ENCODE measurements at places on chromosomes 13 and 19.

DNA sequence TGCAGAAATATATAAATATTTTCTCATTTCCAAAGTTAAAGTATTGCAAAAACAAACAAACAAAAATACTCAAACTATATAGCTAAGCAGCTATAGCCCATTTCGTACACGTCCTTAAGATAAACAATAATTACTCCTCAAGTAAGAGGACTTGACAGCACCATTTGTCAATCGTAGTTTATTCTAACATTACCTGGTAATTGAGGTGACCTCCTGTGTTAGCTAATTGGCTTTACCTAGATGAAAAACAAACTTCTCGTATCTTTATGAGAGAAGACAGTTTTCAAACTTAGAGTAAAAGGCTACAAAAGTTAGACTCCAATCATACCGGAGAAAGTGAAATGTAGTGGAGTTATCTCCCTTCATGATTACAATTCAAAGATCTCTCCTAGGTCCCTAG, 1876.1 kb upstream of the PCDH20 start:
- DNase-seq, result no peak

DNA sequence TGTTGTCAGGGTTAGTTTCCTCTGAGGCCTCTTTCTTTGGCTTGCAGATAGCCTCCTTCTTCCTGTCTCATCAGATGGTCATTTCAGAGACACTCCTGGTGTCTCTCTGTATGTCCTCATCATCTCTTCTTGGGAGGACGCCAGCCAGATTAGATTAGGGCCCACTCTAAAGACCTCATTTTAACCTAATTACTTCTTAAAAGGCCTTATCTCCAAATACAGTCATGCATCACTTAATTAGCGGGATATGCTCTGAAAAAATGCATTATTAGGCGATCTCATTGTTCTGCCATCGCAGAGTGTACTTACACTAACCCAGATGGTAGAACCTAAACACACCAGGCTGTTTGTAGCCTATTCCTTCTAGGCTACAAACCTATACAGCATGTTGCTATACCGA, 89.0 kb downstream of the CDK8 start:
- no peak for DNase-seq

DNA sequence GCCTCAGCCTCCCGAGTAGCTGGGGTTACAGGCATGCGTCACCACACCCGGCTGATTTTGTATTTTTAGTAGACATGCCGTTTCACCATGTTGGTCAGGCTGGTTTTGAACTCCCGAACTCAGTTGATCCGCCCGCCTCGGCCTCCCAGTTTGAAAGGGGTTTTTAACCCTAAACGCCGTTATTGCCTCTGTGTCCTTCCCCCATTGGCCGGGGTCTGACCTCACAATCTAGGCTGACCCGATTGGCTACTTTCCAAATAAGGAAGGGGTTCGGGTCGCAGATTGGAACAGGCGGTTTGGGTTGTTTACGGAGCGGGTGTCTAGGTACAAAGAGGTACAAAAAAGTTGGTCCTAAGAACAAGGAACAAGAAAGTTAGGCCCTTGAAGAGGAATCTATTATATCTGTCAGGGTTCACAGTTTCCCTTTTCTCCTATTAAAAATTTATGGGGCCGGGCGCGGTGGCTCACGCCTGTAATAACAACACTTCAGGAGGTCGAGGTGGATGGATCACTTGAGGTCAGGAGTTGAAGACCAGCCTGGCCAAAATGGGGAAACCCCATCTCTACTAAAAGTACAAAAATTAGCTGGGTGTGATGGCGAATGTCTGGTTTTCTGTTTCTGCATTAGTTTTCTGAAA, 1.0 kb downstream of the ZNF253 start:
- DNase-seq, result peak; percentile 53

DNA sequence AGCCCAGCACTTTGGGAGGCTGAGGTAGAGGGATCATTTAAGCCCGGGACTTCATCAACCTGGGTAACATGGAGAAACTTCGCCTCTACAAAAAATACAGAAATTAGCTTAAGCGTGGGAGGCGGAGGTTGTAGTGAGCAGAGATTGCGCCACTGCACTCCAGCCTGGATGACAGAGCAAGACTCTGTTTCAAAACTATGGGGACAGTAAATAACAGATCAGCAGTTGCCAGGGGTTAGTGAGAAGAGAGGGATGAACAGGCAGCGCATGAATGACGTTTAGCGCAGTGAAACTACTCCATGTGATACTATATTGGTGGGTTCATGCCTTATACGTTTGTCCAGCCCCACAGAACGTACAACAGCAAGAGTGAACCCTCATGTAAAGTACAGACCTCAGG, 7.1 kb upstream of the ICAM3 start:
- DNase-seq, result no peak

DNA sequence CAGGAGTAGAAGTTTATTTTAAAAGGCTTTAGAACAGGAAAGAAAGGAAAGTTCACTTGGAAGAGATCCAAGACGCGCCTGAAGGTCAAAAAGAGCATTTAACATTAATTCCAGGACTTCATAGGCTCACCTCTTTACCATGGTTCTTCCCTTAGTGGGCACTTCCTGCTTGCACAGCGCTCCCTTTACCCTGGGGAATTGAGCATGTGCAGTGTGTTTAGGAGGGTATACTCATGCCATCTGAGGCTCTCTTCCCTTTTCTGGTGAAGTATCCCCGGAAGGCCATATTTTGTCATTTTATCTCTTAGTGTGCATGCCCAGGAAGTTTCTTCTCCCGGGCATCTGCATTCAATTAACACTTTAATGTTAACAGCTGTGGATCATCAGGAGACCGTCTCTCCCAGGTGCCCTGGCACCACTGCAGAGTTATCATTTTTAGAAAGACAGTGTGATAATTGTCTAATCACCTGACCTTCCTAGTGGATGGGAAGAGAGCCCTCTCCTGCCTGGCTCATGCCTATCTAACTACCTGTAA, 66.1 kb upstream of the ABCC4 start:
- DNase-seq, result no peak

GRCh38 chr13:101998129-101998528, 403.7 kb downstream of the FGF14 start:
- DNase-seq, result no peak
